ENCODE measurements at places on chromosomes 7 and 10.

GRCh38 chr10:123043409-123043925 is 34.7 kb downstream of the ACADSB start:
- no peak for DNase-seq

- DNase-seq: no peak
These were observed 100.4 kb downstream of the ZNF467 start for GRCh38 chr7:149673006-149673405.

DNA sequence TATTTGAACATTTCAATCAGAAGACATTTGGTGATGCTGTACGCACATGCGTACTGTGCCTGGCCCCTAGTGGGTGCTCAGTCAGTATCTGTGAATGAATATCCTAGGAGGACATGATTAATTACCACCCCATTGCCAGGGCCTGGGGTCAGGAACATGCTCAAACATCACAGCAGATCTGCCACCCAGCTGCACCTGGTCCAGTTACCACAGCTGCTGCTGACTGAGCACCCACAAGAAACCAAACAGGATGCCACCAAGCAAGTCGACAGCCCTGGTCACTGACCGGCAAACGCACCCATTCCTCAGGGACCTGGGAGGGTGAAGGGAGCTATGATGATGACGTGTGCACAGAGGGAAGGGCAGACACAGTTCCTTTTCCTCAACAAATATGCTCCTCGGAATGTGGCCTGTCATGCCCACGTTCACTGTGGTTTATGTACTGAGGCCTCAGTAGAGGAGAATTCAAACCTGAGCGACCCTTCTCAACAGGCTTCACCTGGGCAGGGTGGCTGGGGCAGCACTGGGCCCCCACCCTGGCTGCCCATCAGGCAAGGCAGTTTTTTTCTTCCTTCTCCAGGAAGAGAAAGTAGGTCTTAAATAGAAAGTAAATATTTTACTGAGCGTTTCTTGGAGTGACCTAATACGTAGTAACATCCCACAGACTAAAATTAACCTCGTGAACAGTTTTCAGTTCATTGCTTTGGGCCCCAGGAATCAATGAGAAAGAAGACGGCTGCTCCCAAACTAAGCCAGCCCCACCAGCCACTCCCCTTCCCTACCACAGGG is 13.4 kb downstream of the CTBP2 start:
- no peak for DNase-seq

DNA sequence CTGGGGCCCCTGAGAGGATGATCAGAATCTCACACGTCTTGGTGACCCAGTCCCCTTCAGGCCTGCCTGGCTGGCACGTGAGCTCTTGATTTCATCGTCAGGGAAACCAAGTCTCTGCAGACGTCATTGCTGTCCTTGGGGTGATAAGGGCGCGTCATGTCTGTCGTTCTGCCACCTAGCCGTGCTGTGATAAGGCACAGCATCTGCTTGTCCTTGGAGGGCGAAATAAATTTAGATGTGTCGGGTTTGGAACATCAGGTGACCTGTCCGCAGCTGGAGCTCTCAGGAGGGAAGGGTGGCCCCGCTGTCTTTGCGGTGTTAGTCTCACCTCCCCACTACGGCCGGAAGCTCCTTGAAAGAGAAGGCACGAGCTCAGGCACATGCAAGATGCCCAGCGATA is 129.2 kb downstream of the GRK5 start:
- DNase-seq: no peak

- no peak for DNase-seq
These were observed 58.0 kb upstream of the EBF3 start for GRCh38 chr10:130022086-130022485.

- DNase-seq: no peak
These were observed 80.3 kb downstream of the CCDC3 start for GRCh38 chr10:12921163-12921562.

DNA sequence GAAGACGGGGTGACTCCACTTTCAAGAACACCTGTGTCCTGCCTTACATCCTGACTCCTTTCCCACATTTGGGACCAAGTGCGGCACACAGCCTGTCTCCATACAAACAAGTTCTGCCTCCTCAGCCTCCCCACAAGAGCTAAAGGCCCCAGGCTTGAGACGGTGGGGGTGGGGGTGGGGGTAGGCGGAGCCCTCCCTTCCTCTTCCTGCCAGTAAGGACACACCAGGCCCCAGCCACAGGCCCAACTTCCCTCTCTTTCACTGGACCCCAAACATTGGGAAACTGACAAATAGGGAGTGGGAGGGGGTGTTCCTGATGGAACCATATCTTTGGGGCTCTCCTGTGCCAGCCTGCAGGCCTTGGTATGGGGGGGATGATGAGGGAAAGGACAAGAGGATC is 4.6 kb downstream of the CDK5 start:
- no peak for DNase-seq

GRCh38 chr7:12137283-12137682 is 73.8 kb upstream of the TMEM106B start:
- no peak for DNase-seq

- DNase-seq: no peak
These were observed 8.8 kb upstream of the AFAP1L2 start for GRCh38 chr10:114412907-114413797.

- no peak for DNase-seq
These were observed 30.6 kb downstream of the FAM237B start for GRCh38 chr7:90290244-90291113.

GRCh38 chr10:26799342-26799741 is 61.4 kb downstream of the ABI1 start:
- DNase-seq: no peak

DNA sequence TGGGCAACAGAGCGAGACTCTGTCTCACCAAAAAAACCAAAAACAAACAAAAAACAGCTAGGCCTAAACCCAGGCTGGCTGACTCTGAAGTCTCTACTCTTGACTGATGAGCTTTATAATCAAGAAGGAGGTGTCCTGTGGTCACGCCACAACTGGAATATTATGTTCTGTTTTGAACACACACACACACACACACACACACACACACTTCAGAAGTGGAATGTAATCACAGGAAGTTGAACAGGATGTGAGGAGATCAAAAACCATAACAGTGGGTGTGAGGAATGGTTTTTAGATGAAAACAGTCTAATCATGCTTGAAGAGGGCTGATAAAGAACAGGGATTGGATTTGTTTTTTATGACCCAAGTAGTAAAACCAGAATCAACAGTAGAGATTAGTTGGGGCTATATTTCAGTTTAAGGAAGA is 51.1 kb upstream of the IL6 start:
- no peak for DNase-seq

DNA sequence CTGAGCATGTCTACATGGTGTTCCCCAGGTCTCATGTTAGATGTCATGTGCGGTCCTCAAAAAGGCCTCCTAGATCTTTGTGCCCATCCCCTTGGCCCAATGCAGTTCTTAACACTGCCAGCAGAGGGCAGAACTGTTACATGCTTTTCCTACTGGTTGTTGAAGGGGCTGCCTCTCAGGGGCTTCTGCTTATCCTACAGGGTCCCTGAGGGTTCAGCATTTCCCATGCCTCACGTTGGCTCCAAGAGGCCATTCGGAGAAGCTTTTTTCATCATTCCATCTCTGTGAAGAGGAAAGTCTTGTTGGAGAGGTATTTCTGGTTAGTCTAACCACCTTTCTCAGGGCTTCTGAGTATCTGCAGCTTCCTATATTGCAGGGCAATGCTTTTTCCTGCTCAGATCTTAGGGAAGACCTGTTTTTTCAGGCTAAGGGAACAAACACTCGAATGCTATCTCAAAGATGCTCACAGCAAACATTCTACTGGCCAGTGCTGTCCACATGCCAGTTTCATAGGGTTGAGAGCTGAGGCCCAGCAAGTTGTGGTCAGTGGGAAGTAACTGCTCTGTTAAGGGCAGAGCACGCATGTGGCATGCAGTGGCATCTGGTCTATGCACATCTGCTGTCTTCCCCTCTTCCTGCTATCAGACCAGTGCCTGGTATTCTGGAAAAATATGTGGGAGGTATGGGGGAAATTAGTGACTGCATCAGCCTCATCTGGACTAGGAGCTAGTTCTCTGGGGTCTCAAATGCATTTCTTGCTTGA is 31.5 kb downstream of the MBL2 start:
- no peak for DNase-seq

- DNase-seq: no peak
These were observed 118.4 kb downstream of the CNOT4 start for GRCh38 chr7:135391514-135391913.

DNA sequence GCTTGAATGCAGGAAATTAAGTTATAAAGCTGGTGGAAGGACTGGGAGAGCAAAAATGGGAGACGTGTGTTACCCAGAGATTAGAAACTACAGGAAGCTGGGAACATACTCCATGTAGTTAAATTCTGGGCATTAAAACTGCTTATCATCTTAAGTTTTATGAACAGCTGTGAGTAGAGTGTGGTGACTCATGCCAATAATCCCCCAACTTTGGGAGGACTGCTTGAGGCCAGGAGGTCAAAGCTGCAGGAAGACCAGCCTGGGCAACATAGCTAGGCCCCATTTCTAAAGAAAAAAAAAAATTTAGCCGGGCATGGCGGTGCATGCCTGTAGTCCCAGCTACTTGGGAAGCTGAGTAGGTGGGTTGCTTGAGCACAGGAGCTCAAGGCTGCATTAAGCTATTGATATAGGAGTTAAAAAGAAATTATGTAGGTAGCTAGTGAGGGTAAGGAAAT is 56.2 kb upstream of the SEPHS1 start:
- no peak for DNase-seq

- no peak for DNase-seq
These were observed 89.2 kb upstream of the CTTNBP2 start for GRCh38 chr7:117962366-117962994.

DNA sequence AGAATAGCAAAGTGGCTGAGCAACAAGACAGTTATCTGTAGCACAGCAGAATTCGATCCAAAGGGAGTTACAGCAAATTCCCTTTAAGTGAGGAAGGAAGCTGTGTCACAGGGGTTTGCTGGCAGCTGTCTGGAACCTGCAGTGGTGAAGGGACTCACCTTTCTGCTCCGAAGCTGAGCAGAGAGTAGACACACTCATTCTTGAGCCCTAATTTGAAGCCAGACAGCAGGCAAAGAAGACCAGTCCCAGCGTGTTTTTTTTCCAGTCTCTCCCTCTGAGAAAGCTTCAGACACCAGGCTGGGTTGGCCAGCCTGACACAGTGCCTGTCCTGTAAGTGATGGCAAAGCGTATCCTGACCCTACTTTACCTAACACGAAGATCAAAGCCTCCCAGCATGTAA is 210.7 kb downstream of the TRIL start:
- no peak for DNase-seq

DNA sequence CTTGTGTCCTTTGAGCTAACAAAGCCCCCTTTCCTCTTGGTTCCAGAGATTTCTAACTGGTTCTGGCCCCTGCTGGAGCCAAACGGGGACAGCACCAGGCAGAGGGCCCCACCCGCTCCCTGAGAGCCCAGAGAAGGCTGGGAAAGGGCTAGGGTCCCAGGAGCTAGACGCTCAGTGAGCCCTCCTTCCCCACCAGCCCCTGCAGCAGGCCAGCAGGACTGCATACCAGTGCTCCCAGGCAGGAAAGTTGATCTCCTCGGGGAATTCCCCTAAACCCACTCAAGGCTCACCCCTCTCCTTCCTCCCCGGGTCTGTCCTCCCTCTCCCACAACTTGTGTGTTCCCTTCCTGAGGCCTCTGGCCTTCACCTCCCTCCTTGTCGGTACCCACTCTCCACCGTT is 47.7 kb downstream of the PAX2 start:
- DNase-seq: no peak

GRCh38 chr7:38306914-38307313 is 33.5 kb upstream of the TARP start:
- DNase-seq: no peak

GRCh38 chr10:121135512-121135911 is 284.4 kb downstream of the WDR11 start:
- DNase-seq: no peak

GRCh38 chr7:464454-465401 is 54.9 kb downstream of the PDGFA start:
- no peak for DNase-seq

DNA sequence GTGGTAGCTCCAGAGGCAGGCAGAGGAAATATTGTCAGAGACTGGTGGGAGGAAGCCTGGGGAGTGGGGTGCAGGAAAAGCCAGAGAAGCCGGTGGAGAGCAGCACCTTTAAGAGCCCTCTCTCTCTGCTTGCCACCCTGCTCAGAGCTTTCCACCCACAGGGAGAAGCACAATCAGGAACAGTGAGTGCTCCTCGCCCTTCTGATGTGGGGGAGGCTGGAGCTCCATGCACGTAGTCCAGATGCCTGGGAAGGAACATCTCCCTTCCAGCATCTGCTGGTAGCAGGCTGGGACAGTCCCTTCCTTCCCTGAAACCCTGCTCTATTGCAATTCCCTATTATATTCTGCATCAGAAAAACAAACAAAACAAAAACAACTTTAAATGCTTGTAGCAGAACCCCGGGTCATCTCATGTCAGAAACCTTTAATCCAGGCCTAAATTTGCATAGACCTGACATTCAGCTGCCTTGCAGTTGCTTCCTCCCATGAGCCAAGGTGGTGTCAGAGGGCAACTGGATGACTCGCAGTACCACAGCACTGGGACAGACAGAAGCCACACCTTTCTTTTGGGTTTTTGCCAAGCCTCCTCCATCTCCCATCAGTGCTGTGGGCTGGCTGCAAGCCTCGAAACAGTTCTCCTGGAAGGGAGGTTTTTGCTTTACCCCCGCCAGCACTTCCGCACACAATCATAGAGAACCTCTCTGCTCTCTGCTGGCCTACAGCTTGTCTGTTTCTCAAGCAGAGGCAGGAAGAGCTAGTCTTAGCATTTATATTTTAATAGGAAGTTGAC is 13.1 kb downstream of the AVPI1 start:
- DNase-seq: no peak

- no peak for DNase-seq
These were observed 574.3 kb downstream of the TCERG1L start for GRCh38 chr10:130737186-130737585.

DNA sequence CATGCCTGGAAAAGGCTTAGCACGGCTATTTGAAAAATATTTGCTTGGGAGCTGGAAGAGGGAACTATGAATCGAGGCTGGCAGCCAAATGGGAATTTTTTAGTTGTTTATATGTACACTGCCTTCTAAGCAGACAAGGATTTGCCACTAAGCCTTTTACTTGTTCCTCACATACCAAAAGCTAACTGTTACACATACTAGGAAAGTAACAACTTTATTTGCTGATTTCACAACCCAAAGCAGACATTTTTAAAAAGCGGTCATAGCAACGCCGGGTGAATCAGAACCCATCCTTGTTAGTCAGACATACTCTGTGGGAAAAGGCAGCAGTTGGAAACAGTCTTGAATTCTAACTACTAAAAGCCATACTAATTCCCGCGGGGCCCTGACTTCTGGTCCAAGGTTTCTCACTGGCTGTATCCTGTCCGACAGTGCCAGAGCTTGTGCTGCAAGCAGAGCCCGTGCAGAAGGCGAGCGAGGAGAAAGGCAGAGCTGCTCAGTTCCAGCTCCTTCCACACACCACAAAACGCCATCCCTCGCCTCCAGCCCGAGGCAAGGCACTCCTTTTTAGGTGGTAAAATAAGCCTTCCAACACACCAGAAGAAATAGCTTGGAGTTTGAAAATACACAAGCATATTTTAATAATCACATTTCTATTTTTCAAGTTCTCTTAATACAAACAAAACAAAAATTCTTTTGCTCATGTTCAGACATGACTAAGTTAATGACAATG is 89.2 kb downstream of the RNF216 start:
- DNase-seq: no peak

Measured in cortex of kidney (tissue), 1 donor.